ENCODE measurements at places on chromosomes 4 and X. TPM values are rescaled to one million over a fixed set of nuclear protein-coding genes. Genes with fewer than 3 reads are reported as not detected.

- DNase-seq = no peak
These were observed 33.1 kb downstream of the GABRA3 start for GRCh38 chrX:152418025-152418424.

DNA sequence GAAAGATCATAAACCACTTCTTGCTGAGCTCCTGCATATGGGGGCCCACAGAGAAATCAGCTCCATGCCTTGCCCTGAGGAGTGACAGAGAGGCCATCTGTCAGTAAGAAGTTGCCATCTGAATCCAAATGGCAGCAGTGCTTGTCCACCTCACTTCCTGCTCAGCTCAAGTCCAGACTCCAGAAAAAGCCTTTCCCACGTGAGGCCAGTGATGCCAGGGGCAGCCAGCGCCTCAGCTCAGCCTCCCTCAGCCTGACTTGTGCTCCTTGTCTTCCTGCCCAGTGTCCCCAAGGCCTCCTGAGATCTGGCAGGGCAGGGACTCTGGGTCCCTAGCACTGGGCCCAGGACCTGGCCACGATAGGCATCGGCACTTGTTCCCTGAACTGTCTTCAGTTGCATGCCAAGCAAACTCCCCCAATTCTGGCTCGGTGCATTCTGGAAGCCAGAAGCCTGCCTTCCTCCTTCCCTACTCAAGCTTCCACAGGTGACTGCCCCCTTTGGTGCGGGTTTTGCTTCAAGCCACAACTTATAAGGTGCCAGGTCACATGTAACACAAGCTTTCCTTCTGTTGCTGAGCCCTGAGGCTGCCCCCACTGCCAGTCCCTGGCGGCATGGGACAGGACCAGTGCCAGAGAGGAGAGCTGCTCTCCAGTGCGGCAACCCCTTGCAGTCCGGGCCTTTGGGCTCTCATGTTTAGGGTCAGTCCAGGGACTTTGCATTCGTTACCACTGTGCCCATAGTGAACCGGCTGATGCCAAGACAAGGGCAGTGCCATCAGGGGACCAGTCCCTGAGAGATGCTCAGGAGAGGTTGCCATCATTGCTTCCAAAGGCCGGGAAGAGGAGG lies 2.2 kb downstream of the ZNF185 start:
- DNase-seq = no peak

GRCh38 chr4:48899950-48900349 lies 6.6 kb downstream of the OCIAD2 start:
- DNase-seq = no peak

DNA sequence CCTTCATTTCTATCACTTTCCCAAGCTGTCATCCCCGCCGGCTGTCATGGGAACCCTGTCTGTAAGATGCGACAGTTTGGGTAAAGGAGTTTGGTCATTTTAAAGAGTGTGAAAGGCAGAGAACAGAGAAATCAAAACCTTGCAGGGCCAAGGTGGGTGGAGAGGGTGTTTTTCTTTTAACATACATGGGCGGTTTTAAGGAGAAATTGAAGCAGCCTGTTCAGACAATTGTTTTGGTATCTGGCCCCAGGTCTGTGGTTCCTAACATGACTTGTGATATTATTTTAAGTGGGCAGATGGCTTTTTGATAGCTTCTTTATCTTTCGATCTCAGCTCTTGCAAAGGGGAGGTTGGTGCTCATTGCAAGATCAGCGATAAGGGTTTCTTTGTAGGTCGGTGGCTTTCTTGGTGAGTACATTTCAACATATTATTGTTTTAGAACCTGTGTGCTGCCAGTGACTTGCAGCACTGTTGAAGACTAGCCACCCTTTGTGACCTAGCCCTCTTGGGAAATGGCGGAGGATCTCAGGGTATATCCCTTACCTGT lies 3.7 kb downstream of the PPP1R3F start:
- DNase-seq = no peak

DNA sequence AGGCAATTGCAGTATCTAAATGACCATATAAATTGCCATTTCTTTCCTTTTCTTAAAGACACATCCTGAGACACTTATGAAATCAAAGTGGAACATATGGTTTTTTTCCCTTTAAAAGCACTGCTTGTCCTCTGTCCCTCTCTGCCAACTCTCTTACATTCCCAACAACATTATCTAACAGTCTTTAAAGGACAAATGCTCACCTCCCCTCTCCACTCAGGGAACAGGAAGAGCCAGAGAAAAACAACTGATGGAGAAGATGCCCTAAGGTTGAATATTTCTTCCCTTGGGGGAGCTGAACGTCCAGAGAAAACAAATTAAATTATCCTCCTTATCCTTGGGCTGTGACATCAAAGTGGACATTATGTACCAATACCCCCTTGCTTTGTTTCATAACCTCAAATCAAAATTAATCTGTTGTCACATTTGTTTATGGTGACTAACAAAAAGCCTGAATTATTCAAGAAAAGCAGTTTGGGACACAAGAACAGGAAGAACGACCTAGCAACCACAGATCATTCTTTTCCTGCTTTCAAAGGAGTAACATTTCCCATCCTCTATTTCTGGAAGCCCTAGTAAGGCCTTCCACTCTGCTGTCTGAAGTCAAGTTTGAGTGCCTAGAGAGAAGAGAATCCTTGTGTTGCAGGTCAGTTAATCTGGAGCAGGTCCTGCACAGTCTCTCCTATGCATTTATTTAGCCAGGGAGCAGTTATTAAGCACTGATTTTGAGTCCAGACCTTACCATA lies 52.6 kb upstream of the PAGE1 start:
- no peak for DNase-seq

Gene APOO
- total RNA-seq = 36.2 TPM

Gene BEX1
- total RNA-seq = 140 TPM

Gene KLHL34
- 0.15 TPM for total RNA-seq

Gene PRICKLE3
- 1.6 TPM for total RNA-seq

All from glutamatergic neuron (in vitro differentiated cells).